ENCODE measurements at places on chromosomes 7 and 10.

DNA sequence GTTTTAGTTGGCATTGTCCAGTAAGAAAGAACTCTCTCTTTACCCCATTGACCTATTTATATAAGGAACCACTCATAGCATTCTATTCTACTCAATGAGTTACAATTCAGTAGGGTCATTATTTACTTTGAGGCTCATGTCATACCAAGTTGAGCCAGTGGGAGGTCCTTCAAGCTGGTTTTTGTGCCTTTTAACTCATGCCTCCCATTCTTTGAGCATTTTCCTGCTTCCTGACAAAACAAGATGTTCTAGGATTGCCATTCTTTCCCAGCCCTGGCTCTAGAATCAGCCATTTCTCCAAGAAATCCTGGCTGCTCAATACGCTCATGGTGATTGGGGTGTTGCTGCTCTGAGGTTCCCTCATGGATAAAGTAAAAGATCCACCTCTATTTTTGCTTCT, 250.1 kb downstream of the ABCA13 start:
- no peak for DNase-seq

- no peak for DNase-seq
Observed at GRCh38 chr10:8639486-8640185, 585.1 kb downstream of the GATA3 start.

- no peak for DNase-seq
Observed at GRCh38 chr10:24984906-24985305, 31.1 kb downstream of the ENKUR start.

DNA sequence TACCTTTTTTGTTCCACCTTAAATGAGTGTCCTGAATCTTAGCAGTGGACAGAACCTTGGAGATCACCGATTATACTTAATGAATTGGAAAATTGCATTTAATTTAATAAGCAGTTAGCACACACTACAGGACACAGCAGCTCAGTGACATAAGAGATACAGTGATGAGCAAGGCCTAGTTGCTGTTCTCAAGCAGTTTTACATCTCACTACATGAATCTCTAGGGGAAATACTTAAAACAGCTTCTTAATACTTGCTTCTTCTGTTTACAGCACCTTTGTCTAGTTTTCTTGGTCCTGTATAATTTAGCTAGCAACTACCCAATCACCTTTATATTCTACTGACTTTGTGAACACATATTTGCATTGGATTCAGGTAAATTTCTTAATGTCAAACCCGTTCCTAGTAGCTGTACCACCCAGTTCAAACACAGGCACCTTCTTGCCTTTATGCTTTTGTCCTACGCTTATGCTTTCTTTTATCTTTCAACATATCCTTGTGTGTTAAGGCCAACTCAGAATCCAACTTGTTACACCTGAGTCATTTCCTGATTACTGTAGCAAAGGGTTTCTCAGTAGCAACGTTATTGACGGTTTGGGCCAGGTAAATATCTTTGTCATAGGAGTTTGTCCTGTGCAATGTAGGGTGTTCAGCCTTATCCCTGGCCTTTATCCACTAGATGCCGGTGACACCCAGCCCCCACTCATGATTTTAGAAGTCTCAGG, 1.8 kb downstream of the STAM start:
- no peak for DNase-seq

- DNase-seq, result no peak
Observed at GRCh38 chr10:110033701-110034235, 26.0 kb downstream of the ADD3 start.

DNA sequence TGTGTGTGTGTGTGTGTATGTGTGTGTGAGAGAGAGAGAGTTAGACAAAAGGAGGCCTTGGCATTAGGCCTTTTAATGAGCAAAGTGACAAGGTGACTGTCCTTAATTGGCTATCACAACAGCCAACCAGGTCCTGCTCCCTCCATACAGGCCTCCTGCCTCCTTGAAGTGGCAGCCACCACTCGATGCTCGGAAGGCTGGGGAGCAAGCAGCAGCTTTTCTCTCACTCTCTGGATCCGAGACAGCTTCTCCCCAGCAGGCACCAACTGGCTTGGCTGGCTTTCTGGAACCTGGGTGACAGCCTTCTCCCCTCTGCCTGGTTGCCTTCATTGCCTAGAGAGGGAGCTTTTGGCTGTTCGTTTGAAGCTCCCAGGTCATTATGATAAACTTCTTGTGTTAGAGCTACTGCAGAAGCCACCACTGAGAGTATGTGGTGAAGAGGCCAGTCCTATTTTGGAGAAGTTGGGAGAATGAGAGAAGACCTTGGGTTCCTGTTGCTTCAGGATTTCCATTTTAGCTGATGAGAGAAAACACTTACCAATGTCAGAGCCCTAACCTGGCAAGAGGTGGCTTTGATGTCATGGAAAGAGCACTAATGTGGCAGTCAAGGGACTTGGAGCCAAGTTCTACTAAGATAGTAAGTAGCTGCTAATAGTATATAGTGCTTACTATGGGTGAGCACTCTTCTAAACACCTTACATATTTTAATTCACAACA, 37.6 kb downstream of the RPS24 start:
- DNase-seq, result no peak

GRCh38 chr7:54680377-54681005, 78.5 kb downstream of the SEC61G start:
- no peak for DNase-seq

DNA sequence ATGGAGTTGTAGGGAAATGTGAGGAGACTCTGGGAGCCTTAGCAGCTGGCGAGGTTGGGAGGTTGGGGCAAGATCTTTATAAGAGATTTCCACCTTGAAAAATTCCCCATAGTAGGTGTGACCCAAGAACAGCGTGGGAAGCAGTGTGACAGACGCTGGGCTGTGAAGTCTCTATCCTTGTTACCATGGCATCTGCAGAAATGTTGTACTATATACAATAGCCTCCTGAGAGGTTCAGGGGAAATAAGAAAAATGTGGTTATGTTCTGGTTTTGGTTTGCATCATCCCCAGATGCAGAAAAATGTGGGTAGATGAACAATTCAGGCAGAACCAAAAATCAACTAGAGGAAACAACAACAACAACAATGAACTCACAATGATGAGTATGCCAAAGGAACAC, 498.6 kb downstream of the SH2D4B start:
- DNase-seq, result no peak

DNA sequence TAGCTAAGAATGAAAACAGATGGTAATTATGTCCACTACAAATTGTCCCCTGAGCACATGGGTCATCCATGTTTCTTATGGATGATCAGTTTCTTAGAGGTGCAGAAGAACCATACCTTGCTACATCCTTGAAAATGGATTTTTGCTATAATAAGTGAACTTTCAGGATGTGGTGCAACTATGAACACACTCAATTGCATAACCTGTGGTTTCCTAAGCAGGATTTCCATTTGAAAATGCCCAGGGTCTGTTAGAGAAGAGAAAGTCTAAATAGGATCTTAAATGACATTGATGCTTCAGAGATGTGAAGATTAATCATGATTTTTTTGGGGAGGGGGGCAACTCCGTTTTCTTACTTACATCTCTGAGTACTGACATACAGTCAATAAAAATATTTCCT, 39.6 kb upstream of the CACNB2 start:
- no peak for DNase-seq

DNA sequence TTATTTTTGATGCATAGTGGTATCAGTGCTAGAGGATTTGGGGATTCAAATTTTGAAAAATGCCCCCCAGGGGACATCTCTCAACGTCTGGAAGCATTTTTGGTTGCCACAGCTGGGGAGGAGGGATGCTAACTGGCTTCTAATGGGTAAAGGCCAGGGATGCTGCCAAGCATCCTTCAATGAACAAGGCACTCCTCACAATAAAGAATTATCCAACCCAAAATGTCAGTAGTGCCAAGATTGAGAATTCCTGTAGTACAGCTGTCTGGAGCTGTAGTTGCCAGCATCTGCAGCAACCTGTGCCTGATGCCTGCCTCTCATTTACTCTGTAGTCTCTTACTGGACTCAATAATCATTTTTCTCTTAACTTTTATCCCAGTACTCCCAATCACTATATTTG, 53.5 kb downstream of the SEPTIN7 start:
- DNase-seq, result no peak

GRCh38 chr10:17073725-17074540, 55.7 kb downstream of the CUBN start:
- DNase-seq, result no peak

- DNase-seq, result no peak
Observed at GRCh38 chr7:91151916-91152315, 112.3 kb upstream of the FZD1 start.

GRCh38 chr10:11663763-11664555, 52.5 kb upstream of the USP6NL start:
- DNase-seq, result no peak

DNA sequence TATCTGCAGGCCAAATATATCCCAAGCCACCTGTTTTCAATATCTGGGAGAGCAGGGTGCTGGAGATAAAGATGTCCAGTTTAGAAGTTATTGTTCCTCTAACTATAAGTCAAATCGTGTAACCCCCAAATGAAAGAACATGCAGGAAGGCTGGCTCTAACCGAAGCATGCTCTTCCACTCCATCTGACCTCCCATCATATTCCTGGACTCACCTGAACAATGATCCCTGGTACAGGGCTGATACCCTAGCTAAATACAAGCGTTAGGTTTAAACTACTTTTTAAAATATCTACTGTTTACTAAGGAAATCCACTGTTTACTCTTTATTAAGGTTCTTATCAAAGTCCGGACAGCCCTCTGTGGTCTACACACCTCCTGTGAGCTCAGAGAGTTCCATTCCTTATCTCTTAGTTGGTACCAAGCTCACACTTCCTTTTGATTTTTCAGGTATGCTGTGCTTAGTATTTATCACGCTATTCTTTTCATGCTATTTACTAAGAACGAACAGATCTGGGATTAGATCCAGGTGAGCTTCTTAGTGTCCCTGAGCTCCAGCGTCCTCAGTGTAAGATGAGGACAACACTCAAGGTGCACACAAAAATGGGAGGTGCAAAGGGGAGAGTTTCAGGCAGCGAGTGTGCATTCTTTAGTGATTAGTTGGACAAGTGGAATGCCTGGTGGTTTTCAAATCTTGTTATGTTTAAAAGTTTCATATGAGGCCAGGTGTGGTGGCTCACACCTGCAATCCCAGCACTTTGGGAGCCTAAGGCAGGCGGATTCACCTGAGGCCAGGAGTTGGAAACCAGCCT, 23.6 kb upstream of the COBL start:
- DNase-seq, result no peak

DNA sequence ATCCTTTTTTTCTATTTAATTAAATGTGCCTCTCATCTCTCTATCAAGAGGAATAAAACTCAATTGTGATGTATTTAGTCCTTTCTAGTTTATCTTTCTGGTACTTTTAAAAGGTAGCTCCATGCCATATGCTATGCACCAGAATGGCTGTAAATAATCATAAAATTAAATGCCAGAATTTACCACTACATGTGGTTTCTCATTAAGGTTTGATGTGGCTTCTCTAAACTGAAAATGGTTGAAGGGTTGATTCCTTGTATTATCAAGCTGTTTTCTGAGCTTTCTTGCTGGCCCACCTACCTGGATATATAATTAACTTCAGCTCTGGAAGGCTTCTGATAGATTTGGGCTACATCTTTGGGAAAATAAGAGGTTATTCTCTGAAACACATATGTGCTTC, 171.9 kb upstream of the RHOBTB1 start:
- no peak for DNase-seq

DNA sequence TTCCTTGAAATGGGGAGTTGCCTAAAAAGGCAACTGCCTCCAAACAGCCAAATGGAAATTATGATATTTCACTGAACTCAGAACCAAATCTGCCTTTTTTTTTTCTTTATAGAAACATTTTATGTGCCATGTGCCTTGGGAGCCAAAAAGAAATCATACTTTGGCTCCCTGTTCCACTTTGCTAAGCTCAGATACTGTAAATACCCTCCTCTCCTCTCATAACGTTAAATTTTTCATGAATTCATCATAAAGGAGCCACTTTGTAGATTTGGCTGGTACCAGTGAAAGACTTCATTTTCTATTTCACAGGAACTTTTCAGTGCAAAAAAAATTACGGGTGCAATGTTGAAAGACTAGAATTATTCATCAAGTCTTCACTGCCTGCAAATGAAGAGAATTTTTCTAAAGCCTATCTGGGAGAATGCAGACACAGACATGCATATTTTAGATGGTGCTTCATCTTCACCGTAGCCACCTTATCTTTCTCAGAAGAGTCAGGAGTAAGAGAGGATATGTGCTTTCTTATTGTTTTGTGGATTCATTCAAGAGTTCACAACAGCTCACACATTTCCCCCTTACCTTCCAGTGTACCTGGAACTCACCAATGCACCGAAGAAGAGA, 742.3 kb upstream of the GALNT17 start:
- no peak for DNase-seq

DNA sequence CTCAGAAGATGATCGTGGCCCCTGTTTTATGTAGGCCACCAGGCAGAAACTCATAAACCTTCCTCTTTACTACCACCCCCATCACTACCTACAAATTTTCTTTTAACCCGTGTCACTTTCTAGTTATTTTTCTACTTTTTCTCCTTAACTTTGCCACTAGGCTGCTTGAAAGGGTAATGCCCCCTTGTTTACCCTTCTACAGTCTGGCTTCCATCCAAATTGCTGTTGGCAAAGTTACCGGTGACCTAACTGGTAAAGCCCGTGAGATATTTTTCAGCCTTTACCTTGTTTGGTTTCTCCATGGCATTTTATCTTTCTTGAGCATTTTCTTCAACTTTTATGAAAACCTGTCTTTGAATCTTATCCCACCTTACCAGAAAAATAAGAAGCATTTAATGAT, 153.0 kb downstream of the WNT2 start:
- no peak for DNase-seq

- DNase-seq, result peak; percentile 20
Observed at GRCh38 chr7:47379629-47380324, 202.1 kb downstream of the TNS3 start.

DNA sequence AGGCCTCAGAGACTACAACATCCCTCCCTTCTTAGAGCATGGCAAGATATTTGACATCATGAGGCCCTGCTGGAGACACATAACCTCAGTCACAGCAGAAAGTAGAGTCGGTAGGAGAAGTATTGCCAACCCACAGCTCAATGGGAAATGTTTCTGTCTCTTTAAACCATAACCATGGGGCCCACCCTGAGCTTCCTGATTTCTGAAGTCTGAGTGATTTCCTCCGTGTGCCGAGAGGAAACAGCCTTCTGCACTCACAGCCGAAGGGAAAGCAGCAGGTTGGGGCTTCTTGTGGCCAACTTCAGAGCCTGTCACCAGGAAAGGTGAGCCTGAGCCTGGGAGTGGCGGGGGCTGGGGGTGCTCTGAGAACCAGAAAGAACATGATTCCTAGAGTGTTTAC, at the start of gene GIMAP1:
Gene GIMAP1, plus strand, starts transcription at position 246 of the 400 bp plus-strand sequence. CDS start 2,435 bp downstream, outside the sequence.
- no peak for DNase-seq

GRCh38 chr7:99104631-99105030, 39.3 kb downstream of the SMURF1 start:
- no peak for DNase-seq
